ENCODE measurements at places on chromosomes 7 and 10.
A peak's percentile ranks its signal among the peaks of the same experiment; 100 is the strongest.

DNA sequence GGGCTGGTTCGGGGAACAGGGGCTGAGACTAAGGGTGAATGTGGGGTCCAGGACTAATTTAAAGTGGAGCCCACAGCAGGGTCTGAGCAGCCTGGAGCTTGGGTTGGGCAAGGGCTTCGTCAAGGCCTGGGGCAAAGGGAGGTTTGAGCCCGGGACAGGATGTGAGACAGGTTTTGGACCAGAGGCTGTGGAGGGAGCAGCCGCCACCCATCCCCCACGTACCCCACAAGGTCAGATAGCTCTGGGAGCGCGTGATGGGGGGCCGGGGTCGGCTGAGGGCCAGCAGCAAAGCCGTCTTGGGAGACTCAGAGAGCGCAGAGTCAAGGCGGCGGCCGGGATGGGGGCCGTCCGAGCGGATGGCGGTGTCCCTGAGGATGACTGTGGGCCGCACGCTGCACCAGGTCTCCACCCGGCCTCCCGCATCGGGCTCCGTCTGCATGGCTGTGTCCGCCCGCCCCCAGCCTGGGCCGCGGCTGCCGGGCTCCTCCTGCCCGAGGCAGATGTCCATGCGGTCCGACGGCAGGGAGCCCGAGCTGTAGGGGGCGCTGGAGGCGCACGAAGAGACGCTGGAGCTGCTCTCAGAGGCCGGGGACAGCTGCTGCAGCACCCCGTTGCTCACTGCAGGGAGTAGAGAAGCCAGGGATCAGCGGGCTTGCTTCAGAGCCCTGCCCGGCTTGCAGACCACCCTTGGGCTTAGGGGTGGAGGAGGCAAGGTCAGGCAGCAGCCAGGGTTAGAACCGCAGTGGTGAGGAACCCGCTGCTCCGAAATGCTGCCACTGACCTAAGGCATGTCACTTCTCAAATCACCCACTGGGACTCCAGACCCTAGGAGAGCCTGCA lies 12.1 kb downstream of the PDZD7 start:
- peak; percentile 71 for DNase-seq

- no peak for DNase-seq
These were observed 3.5 kb downstream of the LOXL4 start for GRCh38 chr10:98264378-98265065.

DNA sequence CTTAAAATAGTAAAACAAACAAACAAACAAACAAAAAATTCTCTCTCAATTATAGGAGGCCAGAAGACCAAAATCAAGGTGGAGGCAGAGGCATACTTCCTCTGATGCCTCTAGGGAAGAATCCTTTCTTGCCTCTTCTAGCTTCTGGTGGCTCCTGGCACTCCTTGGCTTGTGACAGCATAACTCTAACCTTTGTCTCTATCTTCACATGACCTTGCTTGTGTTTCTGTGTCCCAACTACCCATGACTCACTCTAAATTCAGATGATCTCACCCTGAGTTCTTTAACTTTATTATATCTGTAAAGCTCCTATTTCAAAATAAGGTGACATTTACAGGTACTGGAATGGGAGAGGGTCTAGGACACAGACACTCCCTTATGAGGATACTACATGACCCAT lies 88.3 kb upstream of the ANTXRL start:
- DNase-seq: no peak

- DNase-seq: no peak
These were observed 110.4 kb downstream of the RAMP3 start for GRCh38 chr7:45268013-45268412.

GRCh38 chr7:100093498-100093897 lies 4.7 kb downstream of the COPS6 start:
- DNase-seq: no peak

GRCh38 chr10:133007360-133007858 lies 65.0 kb upstream of the CFAP46 start:
- DNase-seq: no peak

DNA sequence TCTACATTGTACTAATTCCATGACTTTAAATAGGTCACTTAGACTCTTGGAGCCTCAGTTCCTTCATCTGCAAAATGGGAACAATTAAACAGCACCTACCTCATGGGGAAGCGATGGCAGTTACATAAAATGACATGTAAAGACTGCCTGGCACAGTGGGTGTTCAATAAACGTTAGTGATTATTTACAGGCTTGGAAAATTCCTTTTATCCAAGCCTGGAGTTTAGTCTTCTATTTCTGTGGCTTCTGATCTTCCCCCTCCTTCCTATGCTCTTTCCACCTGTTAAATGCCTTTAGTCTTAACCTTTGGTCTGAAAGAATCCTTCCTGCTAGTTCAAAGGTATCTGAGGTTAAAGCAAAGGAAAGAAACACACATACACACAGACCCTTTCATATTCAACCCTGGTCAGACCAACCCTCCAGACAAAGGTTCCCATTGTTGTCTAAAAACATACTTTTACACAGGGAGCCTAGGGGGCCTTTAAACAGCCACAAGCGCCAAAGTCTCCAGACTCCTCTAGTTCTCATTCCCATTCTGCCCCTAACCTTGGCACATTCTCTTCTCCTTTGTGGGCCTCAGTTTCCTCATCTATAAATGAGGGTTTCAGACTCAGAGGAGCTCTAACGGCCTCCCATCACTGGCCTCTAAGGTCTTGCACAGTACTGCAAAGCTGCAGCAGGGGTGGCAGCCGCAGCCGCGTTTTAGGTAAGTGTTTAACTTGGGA lies 21.4 kb downstream of the SORBS1 start:
- no peak for DNase-seq

DNA sequence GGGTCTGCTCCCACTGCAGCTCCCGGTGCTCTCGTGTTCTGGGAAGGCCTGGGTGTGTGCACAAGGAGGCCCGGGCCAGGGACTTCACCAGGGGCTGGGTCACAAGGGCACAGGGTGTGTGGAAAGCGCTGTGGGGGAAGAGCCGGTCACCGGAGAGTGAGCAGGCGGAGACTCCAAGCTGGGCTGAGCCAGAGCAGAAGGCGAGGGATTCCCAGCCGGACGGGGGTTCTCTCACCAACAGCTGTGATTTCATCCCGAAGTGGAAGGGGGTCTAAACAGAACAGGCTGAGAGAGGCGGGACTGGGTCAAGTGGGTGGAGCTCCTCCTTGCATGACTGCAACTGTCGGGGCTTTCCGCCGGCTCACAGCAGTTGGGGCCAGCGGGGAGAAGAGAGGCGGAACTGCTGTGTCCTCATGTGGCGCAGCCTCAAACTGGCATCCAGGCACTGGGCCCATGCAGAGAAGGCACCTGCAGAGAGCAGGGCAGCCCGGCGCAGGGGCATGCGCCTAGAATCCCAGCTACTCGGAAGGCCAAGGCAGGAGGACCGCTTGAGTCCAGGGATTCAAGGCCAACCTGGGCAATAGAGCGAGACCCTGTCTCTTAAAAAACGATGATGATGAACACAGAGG lies 7.6 kb upstream of the ORAI2 start:
- peak; percentile 79 for DNase-seq

GRCh38 chr10:49331431-49331830 lies 32.5 kb downstream of the C10orf71 start:
- DNase-seq: no peak

- DNase-seq: no peak
These were observed 378.5 kb upstream of the SEMA3C start for GRCh38 chr7:81297317-81297716.

DNA sequence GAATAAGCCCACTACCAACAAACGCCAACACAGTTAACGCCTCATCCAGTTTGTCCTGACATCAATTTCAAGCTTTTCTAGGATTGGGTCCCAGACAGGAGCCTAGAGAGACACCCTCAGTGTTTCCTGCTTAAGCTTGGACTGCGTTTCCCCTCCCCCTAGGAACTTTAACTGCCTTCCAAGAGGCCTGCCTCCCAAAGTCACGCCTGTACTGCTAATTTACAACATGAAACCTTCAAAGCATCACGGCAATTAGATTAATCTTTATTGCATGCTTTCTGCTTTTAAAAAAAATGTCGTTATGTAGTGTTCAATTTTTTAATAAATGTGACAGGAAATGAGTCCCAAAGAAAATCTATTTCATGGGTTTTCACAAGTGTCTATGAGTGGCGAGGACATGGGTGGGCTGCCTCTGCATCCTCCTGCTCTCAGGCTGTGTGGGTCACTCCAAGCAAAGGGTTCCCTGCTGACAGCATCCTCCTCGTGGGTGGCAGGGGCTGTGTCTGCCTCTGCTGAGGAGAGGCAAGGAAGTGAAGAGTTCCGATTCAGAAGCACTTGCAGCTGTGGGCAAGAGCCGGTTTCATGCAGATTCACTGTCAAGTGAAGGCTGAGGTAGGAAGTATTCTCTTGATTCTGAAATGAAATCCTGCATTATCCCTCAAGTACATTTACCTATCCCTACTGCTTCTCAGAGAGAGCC lies 193.0 kb upstream of the KMT2E start:
- no peak for DNase-seq

DNA sequence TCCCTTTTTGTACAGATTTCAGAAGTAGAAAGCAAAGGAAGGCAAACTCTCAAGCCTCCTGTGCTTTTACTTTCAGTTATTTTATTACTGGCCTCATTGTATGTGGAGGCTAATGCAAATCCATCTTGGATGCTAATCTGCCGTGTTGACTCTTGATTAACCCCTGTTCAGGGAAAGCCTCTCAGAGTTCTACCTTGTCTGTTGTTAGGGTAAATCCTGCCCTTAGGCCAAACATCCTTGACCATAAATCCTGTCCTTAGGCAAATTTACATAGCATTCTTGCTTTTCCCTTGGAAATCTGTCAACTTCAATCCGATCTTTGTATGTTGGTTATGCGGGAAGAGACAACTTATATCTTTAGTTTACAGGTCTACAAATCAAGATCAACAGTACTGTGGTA lies 709.9 kb upstream of the LRRTM3 start:
- no peak for DNase-seq

DNA sequence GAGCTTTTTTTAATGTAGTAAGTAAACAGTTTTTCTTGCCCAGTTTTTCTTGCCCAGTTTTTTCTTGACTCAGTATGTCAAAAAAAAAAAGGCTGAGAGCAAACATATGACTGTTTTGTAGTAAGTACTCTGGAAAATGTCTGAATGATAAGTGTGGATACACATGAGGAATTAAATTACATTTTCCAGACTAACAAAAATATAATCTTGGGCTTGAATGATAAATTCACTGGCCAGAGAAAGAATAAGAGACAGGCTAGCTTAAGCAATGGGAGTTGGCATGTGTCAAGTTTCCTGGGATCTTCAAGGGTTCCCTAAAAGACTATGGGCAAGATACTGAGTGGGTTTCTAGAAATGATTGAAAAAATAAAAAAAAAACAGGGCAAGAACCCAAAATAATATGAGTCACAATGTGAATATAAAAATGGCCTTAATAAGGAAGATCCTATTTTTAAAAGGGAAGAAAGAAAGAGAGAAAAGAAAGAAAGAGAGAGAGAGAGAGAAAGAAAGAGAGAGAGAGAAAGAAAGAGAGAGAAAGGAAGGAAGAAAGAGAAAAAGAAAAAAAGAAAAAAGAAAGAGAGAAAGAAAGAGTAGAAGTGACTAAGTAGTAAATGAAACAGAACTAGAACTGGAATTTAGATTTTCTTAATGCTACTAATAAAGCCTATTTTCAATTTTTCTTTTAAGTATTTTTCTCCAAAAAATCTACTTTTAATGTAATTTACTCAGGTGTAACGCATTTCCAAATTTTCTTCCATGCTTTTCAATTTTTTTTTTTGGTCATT lies 60.2 kb downstream of the TFPI2 start:
- no peak for DNase-seq

- peak; percentile 48 for DNase-seq
These were observed 7.1 kb downstream of the CRYGN start for GRCh38 chr7:151432658-151433521.

DNA sequence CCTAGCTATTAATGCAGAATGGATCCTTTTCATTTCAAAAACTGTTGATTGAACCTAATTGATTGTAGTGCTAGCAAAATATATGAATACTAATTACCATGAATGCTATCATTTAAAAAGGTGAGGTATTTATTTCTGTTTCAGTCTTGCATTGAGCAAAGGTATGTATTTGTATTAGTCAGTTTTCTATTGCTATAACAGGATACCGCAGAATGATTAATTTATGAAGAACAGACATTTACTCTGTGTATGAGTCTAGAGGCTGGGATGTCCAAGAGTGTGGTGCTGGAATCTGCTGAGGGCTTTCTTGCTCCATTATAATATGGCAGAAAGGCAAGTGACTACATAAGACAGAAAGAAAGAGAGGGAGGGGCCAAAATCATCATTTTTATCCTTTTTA lies 199.2 kb downstream of the KIF20B start:
- DNase-seq: no peak

DNA sequence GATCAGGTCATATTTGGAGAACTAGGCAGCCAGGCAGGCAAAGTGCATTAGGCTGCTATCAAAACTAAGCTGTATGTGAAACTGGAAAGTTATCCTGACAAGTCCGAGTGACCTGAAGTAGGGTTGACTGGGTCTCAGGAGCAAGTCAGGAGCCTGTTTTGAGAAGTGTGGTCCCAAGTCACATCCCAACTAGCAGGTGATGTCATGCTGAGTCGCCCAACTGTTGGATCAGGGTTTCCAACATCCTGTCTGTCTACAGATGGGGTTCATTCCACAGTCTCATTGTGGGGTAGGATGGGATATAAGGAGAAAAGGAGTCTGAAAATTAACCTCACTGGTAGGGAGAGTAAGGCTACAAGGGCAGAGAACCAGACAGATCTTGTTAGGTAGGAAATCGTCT lies 27.0 kb downstream of the SLC26A4 start:
- DNase-seq: no peak

- no peak for DNase-seq
These were observed 5.0 kb downstream of the ADAM8 start for GRCh38 chr10:133271521-133272300.

DNA sequence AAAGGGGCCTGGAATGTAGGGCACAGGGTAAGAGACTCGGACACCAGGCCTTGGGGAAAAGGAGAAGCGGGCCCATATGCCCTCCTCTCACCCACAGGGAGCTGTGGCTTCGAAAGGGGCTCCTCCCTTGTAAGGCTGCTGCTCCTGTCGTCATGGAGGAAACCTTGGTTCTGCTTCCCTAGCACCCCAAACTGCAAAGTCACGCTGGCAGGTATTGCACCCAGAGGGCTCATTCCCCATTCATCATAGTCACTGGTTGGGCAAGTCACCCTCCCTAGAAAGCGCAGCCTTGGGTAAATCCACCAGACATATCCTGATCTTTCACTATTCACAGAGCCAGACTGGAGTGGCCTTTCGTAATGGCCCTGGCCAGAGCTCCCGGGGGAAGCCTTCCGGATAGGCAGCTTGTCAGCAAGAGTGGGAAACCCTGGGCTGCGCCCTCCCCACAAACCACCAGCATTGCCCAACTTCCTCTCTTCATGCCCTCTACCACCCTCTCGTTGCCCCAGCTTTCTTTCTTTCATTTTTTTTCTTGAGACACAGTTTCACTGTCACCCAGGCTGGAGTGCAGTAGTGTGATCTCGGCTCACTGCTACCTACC lies 121.0 kb downstream of the HIP1 start:
- peak; percentile 17 for DNase-seq

DNA sequence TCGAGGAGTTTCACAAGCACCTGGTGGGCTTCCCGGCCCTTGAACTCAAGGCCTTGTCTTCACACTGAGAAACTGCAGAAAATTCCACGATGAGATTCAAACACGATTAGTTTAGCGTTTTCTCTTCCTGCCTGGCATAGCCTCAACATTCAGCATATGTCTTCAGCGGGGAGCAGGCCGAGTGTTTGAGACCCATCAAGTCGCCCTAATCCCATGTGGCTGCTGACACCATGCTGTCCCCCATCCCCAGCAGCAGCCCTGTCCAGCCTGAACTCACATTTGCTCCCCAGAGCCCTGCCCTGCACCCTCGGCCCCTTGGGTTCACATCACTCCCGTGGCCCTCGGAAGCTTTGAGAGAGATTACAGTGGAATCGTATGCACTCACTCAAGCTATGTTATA lies 35.3 kb upstream of the RBM33 start:
- DNase-seq: no peak
